GM19239 (cell line): ENCODE measurements at places on chromosomes 5 and 9.
A peak's percentile ranks its signal among the peaks of the same experiment; 100 is the strongest.

DNA sequence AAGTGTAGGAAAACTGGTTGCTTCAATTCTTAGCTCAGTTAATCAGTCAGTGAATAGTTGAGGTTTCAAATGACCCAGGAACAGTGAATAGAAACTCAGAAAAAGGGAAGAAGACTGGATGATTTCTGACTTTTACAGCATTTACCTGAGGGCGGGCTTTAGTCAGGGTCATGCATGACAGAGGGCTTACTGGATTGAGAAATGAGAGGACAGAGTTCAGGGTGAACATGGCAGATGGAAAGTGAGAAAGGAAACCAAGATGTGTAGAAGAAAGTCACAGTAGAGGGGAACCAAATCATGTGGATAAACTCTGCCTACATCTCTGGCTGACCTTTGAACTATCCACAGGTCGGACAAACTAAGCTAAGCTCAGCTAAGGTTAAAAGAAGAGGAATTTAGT, 596.0 kb downstream of the SEMA5A start:
- DNase-seq: peak; percentile 19

GRCh38 chr9:87263291-87263690, 234.4 kb upstream of the DAPK1 start:
- no peak for DNase-seq

- peak; percentile 72 for DNase-seq
Observed at GRCh38 chr5:134877159-134877558, 3.0 kb downstream of the TXNDC15 start.

DNA sequence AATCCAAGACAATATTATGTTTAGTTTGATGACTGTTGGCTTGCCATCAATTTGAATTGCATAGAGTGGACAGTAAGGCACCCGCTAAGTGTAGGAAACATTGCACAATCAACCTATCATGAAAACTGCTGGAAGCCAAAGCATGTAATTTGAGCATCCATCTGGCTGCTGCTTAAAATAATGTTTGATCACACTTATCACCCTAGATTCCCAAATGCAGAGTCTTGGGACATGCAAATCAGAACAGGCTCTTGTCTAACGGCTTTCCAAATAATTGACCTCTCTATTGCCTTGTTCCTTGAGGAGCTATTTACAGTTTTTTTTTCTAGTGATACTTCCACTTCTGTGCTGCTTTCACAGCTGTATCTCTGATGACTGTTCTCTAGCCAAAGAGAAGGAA, 342.1 kb downstream of the PRR16 start:
- DNase-seq: no peak

DNA sequence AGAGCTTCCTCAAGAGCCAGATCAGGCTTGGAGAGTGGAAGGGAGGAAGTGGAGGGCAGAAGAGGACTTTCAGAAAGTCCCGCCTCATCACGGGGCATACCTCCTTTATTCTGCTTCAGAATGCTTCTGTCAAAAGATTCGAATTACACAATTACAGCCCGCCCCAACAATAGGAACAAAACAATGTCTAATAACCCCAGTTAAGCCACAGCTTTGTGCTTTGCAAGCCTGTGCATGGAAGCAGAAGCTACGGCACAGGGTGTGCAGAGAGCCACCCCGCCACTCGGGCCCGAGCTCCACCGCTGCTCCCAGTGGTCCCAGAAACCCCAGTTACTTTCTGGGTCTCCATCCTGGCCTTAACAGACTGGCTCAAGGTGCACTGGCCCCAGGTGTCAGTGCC, 23.5 kb downstream of the HNRNPH1 start:
- DNase-seq: no peak

DNA sequence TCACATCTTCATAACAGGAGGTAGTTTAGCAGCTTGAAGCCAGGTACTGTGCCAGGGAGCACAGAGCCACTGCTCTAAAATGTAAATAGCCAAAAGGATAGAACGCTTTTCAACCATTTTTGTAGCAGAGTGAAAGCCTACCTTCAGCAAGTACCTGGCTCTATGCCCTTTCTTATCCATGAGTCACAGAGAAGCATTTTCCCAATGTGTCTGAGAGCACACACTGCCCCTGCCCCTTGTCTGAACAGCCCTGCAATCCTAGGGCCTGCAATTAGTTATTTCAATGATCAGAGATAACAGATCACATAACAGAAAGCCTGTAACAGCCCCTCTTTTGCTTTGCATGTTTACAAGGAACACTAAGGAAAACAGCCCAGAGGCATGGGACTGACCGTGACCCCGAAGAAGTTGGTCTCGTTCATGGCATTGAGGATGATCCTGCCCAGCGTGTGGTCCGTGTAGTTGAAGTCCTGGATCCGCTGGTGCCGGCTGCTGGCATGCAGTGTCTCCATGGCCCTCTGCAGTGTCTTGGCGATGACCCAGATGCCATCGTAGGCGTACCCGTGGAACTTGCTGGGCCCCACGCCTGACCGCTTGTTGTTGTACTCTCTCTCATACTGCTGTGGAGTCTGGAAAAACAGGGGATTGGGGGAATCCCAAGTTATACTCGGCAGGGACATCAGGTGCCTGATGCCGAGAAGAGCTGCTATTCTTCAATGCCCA, 198.3 kb upstream of the TBC1D2 start:
- no peak for DNase-seq

DNA sequence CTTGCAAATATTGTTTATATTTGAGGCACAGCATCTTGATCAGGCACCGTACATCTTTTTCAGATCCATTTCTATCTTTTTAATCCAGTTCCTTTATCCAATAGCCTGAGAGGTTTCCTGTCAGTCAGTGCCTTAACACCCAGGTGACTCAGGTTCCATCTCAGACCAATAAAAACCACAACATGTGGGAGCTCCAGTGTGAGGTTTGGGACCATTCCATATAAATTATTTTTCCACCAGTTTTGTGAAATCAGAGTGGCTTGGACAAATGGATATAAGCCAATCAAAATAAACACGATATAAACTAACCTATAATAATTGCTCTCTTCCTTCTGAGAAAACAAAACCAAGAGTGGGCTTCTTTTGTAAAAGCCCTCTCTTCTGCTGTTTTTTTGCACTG, 351.3 kb downstream of the NTRK2 start:
- no peak for DNase-seq

- DNase-seq: no peak
Observed at GRCh38 chr9:21901546-21901945, 92.6 kb downstream of the CDKN2A start.

- no peak for DNase-seq
Observed at GRCh38 chr5:136435946-136436543, 70.7 kb upstream of the TRPC7 start.

GRCh38 chr5:32790411-32790951, 79.4 kb downstream of the NPR3 start:
- no peak for DNase-seq

DNA sequence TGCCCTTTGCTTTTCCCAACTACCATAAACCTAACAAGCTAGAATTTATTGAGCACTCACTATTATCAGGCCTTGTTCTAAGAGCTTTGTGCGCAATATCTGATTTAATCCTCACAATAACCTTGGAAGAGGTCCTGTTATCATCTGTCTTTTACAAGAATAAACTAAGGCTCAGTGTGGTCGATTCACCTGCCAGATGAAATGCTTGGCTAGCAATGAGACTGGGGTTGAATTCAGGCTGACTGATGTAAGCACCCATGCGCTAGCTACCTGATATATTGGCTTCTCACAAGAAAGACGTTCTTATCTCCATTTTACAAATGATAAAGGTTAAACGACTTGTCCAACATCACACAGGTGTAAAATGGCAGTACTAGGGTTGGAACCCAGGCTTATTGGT, 37.4 kb downstream of the FAT2 start:
- no peak for DNase-seq

DNA sequence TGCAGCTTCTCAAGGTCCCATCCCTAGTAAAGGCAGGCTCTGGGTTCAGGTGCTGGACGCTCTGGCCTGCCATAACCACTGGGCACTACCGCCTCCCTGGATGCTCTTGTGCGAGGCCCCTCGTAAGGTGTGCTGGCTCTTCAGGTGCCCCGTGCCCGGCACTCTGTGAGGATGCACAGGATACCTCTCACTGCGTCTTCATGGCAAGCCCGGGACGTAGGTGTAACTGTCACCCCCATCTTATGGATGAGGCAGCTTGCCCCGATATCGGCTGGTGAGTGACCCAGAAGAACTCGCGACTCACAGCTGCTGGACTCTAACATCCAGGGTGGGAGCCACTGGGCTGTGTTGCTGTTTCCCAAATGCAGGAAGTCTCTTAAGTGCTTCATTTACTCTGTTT, 79.0 kb downstream of the GTF3C4 start:
- no peak for DNase-seq

DNA sequence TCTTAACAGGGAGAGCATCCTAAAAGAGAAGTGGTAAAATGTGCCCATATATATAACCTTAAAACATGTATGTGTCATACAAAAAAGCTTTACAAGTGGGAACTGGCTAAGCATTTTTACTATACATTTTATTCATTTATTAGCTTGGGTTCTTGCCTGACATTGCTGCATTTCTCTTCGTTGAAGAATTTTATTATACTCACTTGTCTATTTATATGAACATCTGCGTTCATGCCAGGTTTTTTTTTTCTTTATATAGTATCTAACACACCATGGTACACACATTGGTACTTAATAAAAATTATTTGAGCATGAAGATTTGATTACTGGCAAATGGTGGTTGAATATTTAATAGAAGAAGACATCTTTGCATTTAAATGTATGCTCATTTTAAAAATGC, 492.3 kb downstream of the SPATA31D1 start:
- no peak for DNase-seq
